Nucleus accumbens (tissue), 56 donors: ENCODE measurements at places on chromosomes 11 and 22.

- DNase-seq: no peak
These were observed 19.9 kb upstream of the CTR9 start for GRCh38 chr11:10731064-10731680.

DNA sequence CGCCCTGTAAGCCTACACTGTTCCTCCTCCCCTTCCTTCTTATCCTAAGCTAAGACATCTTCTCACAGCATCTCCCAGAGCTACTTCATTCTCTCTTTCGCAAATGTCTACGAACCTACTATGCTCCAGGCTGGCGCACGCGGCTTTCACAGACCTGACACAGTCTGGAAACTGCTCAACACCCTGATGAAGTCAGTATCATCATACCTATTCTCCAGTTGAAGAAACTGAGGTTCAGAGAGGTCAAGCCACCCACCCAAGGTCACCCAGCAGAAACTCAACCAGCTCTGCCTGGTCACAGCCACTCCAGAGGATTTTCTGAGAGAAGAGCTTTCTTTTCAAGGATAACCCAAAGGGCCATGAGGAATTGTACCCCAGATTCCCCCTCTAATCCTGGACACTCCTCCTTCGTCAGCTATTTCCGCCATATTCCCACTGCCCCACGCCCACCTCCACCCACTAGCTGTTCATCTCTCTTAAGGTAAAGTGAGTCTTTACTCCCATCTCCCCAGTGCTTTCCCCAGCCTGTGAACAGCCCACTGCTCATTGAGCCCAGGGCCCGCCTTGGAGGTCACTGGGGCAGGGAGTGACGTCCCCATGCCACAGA, 1.8 kb downstream of the KCNJ4 start:
- DNase-seq: no peak

DNA sequence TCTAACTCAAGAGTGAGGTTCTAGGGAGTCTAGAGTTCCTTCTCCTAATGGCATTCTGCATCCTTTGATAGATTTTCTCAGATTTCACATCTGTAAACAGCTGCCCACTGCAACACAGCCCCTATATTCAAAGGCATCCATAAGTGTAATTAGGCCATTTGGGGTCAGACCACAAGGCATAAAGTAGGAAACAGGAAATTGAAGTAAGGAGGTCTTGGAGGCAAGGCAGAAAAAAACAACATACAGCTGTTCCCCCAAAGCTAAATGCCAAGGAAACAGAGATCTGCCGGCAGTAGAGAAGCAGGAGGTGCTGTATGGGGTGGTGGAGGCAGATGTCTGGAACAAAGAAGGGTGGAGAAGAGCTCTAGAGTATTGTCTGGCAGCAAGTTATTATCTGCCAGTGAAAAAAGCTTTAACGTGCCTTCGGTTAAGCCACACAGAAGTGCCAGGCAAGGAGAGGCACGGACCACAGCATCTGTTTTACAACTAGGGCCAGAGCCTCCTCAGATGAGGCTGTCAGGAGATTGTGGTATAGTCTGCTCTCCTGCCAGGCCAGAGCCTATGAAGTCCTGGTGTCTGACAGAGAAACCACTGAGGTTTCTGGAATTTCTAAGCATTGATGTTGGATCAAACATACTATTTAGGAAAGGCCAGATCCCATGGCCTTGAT, 100.2 kb upstream of the CHRM4 start:
- DNase-seq: no peak

GRCh38 chr11:98227278-98227677, 793.5 kb upstream of the CNTN5 start:
- DNase-seq: no peak

DNA sequence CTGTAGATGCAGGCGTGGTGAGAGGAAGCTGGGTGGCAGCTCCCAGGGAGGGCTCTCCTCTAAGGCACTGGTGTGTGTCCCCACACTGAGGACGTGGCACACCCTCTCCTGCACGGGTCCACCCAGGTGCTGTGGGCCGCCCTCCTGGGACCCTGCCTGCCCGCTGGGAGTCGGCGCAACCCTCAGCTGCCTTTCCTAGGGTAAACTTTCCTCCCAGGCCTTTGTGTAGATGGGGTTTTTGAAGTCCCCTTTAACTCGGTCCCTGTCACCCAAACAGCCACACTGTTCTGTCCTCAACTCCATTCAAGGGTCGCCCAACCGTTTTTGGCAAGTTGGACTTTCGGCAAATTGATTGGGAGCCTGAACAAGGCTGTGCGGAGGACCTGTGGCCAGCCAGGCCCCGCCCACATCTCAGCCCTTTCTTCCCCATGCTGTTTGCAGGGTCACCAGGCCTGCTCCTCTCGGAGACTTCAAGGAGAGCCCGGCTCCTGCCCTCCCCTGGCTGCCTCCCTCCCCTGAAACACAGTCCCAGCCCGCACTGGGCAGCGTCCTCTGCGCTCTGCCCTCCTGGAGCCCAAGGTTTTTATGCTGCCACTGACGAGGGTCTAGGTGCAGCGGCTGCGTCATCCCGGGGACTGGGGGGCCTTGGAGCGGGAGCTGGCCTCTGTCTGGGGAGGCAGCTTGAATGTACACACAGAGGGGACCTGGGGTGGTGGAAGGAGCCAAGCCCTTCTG, 1126.2 kb downstream of the BRD1 start:
- no peak for DNase-seq

DNA sequence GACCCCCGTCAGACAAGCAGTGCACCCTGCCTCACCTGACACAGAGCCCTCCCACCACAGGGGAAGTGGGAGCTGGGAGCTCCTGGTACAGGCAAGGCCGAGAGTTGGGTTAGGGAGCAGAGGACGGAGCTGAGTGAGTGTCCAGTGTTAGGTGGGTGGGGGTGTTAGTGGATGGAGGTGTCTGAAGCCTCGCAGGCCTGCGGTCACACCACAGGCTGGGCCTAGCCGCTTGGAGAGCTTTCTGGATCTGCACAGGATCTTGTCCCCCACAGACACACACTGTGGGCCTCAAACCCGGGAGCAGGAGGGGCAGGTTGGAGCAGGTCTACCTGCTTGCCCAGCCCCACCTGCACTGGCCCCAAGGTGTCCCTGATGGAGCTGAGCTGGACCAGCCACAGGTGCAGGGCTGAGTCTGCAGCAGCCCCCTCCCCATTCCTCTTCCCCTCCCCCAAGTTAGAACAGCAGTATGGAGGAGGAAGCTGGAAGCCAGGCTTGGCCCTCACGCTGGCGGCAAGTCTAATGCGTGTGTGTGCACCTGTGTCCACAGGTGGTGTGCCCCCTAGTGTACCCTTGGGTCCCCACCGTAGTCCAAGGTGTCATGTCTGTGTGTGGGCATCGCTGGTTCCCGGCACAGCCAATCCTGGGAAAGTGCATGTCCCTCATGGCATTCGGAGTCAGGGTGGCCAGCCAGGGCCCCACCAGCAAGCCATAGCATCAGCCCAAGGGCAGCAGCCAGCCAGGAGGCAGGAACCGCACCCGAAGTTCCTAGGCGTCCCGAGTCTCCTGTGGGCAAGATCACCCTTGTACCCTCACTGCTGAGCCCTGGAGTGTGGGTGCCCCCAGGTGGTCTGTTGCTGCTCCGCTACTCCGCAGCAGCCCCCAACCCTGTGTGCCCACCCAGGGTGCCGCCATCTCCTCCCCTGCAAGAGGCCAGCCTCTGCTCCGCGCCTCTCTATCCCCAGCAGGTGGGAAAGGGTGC, 2.0 kb upstream of the GATD1 start:
- DNase-seq: no peak

DNA sequence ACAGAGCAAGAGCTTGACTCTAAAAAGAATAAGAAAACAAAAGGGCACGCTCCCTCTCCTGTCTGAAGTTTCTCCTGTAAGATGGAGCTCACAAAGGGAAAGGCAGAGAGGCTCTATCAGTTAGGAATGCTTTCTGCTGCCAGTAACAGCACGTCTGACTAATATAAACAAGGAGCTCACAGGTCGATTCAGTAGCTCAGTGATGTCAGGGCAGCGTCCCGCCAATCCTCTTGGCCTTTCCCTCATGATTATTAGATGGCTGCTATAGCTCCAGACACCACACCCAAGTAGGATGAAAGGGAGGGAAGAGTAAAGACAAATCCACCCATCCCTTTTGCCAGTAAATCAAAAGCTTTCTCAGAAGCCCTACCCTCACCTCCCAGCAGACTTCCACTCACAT, 51.3 kb upstream of the HMGXB4 start:
- DNase-seq: no peak
